ENCODE measurements at places on chromosomes 6 and 20.

DNA sequence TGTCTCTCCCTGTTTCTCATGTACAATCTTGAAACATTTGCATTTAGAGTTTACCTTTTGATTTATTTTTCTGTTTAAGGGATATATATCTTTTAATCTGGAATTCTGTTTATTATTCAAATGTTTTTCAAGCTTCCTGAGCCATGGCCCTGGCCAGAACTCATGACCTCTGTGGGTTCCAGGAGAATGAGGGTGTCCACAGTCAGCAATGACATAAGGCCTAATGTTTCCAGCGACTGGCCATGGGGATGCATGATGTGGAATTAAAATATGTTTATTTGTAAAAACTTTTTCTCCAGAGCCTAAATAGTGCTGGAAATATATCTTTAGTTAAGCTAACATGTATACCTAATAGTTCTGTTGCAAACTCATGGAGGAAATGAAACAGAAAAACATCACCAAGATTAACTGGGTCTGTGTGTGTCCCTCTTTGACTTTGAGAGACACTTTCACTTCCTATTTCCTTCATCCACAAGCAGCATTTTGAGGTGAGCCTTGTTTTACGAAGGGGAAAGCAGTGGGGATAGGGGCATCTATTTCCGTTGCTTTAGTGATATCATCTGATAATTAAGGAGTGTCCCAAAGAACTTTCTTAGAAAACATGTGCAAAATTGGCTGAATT, 87.6 kb downstream of the SMOC2 start:
- DNase-seq = no peak

- DNase-seq = no peak
These were observed 3.1 kb downstream of the PCED1A start for GRCh38 chr20:2837221-2837960.

DNA sequence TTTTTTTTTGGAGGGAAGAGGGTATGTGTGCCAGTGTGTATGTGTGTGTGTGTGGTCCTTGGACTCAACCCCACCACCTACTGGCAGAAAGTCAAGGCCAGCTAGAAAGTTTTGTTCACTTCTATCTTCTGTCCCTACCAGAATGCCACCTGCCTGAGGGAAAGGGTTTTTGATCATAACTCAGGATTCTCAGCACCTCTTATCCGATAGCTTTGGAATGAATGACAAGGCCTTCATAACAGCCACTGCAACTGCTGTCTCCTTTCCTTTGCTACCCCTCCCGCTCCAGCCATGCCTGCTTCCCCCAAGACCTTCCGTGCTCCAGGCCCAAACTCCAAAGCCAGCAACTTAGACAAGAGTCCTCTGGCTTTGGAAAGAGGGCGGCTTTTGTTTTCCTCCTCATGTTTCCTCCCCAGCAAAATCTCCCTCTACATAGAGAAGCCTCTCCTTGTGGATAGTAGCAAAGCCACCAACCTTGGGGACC, 18.7 kb downstream of the BTN3A1 start:
- peak; percentile 32 for DNase-seq

- peak; percentile 91 for DNase-seq
These were observed at the start of gene PHF3 for GRCh38 chr6:63635588-63636517. PHF3 (plus strand) TSS chr6:63635802; CDS start chr6:63646552, 10,750 bp downstream.

GRCh38 chr20:51029963-51030920, 7.3 kb upstream of the KCNG1 start:
- DNase-seq = no peak

- DNase-seq = no peak
These were observed 564.8 kb downstream of the LMBRD1 start for GRCh38 chr6:69232008-69232407.

DNA sequence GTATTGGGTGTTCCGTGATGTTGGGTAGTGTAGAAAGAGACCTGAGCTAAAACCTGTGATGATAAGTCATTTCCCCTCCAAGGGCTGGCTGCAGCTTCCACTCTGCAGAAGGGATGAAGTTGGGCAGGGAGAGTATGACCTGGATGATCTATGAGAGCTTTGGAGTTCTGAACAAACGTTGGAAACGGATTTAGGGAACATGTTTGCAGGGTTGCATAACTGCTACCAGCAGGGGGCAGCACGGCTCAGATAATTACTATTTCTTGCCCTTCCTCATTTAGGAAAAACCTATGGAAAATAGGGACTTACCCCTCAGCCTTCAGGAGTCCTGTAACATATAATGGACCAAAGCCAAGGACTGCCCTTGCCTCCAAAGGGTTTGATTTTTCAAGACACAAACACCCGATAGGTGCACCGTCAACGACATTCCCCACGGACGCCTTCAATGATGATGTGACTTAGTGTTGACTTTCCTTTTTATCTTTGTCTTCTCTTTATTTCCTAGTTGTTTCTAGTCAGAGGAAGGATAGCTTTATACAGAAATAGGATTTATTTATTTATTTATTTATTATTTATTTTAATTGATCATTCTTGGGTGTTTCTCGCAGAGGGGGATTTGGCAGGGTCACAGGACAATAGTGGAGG, 164.9 kb upstream of the SASH1 start:
- peak; percentile 13 for DNase-seq

DNA sequence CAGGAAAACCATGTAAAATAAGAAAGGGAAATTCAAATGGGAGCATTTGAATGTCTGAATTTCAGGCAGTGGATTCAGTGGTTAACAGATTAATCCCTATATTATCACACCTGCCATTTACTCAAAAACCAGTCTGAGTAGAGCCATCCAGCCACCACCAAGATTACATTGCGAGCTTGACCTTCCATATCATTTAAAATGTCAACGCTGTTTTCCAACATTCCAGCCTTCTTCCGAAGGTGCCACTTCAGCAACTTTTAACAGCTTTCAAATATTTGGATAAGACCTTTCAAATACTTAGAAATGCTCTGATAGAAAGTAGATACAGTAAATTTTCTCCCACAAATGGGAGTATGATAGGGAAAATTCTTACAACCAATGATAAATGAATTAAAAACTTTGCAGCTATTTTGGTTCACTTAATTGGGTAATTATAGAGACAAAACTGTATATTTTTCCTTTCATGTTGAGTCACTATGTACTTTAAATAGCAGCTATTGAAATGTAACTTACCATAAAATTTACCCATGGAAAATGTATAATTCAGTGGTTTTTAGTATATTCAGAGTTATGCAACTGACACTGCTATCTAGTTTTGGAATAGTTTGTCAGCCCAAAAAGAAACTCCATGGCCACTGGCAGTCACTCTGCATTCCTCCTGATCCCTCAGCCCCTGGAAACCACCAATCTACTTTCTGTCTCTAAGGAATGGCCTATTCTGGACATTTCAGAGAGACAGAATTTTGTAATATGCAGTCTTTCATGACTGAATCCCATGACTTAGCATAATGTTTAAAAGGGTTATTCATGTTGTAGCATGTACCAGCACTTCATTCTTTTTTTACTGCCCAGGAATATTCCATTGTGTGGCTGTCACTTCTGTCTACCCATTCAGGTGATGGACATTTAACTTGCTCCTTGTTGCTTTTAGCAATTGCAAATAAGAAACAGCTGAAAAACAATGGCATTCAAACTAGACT, 21.5 kb downstream of the EZR start:
- no peak for DNase-seq

- no peak for DNase-seq
These were observed 158.7 kb downstream of the SOX4 start for GRCh38 chr6:21752054-21752811.

GRCh38 chr6:137707590-137708360, 159.3 kb upstream of the TNFAIP3 start:
- DNase-seq = peak; percentile 58

DNA sequence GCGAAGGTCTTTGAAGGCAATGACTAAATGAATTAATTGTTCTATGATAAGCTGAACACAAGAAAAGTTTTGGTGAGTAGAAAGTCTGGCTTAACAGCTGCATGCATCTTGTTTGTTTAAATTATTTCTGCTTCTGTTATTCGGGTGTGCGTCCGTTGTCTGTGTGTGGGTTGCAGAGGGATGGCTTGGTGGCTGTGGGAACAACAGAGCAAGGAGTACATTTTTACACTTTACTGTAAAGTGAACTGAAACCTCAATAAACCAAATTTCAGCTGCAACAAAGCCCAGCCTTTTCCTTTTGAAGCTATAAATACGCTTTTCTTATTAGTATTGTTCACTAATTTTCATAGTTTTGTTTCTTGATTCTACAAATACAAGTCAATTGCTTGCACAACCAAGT, 3.5 kb upstream of the LAMP5 start:
- no peak for DNase-seq

DNA sequence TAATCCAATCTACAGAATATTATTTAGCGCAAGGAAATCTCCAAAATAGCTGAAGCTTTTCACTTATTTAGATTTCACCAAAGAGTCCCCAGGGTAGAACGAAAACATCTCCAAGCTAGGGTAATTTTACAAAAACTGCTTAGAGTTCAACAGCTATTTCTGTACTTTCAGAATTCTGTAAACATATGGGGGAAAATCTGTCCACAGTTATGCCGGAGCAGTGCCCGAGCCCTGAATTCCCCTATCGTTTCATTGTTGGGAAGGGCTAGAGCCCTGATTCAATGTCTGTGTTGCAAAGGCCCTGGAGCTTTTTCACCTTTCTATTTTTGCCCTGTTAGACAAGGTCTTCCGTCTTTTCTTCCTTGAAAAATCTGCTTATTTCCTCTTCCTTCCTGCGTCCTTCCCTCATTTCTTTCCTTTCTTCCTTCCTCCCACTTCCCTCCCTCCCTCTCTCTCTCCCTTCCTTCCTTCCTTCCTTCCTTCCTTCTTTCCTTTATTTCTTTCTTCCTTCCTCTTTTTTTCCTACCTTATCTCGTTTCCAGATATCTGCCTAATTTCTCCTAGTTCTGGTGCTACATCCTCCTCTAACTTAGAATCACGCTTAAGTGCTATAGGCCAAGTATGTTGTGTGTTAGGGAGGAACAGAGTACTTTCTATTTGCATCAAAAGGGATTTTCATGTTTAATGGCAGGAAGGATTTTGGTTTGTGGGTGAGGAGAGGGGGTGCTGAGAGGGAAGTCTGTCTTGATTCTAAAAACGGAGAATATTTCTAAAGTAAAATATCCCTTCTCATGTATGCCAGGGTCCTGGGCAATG, 122.5 kb upstream of the BMP2 start:
- no peak for DNase-seq

DNA sequence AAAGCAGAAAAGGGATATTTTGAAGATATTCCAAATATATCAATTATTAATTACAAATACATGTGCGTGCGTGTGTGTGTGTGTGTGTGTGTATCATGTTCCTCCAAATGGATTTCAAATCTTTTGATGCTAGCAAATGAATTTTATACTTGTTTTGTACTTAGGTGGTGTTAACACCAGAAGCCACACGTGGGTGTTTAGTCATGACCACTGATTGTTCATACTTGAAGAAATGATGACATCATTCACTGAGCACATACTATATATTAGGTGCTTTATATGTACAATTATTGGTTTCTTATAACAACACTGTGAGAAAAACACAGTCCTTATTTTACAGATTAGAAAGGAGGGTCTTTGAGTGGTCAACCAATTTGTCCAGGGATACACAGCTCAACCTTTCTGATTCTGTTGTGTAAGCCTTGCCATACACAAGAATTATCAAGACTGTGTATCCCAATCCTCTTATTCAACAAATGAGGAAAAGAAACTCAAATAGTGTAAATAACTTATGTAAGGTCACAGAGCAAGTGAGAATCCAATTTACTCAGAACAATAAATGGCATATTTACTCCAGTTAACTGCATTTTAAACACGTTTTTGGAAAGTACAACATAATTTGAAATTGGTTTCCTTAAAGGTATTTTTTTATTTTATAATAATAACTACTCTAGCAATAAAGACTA, 88.5 kb downstream of the BCAS1 start:
- DNase-seq = no peak

- no peak for DNase-seq
These were observed 466.5 kb upstream of the GJE1 start for GRCh38 chr6:141666187-141666586.

GRCh38 chr6:5644523-5645185, 362.1 kb downstream of the NRN1 start:
- no peak for DNase-seq

DNA sequence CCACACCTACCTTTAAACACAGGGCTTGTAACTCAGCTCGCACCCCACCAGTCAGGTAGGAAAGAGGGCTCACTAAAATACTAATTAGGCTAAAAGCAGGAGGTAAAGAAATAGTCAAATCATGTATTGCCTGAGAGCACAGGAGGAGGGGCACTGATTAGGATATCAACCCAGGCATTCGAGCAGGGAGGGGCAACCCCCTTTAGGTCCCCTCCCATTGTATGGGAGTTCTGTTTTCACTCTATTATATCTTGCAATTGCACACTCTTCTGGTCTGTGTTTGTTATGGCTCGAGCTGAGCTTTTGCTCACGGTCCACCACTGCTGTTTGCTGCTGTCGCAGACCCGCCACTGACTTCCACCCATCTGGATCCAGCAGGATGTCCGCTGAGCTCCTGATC, 657.2 kb downstream of the PRIM2 start:
- DNase-seq = no peak

- no peak for DNase-seq
These were observed 17.6 kb upstream of the ELMO2 start for GRCh38 chr20:46423882-46424482.

GRCh38 chr6:142867988-142868812, 76.8 kb downstream of the HIVEP2 start:
- no peak for DNase-seq

GRCh38 chr6:36856277-36856676, 17.0 kb upstream of the CPNE5 start:
- no peak for DNase-seq

DNA sequence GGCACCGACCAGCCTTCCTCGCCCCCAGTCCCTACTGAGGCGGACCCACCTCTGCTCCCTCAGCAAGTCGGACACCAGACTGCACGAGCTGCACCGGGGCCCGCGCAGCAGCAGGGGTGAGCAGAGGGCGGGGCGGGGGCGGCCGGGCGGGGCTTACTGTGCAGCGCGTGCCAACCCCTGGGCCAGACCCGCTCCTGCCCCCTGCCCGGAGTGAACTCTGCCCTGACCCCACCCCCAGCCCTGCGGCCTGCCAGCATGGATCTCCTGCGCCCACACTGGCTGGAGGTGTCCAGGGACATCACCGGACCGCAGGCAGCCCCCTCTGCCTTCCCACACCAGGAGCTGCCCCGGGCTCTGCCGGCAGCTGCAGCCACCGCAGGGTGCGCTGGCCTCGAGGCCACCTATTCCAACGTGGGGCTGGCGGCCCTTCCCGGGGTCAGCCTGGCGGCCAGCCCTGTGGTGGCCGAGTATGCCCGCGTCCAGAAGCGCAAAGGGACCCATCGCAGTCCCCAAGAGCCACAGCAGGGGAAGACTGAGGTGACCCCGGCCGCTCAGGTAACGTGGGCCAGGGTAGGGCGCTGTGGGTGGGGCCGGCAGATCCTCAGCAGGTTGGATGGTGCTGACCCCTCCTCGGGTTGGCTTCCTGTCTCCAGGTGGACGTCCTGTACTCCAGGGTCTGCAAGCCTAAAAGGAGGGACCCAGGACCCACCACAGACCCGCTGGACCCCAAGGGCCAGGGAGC, 1.5 kb upstream of the SLC2A4RG start:
- DNase-seq = no peak

- DNase-seq = no peak
These were observed 27.4 kb downstream of the DDO start for GRCh38 chr6:110387986-110388385.
